Posterior vena cava (tissue), 2 donors: ENCODE measurements at places on chromosomes 5 and 9.

DNA sequence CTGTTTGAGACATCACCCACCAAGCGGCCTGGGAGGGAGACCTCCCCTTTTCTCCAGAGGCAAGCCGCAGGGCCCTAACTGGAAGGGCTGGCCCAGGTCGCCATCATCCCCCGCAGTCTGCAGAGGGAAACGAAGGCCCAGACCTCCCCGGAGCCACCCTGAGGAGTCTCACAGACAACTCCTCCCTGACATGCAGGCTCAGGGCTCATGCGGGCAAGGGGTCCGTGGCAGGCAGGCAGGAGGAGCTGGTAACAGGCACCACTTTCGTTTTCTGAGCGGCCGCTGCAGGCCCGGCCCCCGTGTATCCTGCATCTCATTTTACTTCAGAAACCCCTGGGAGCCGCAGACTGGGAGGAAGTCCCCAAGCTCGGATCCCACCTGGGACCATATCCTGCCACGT is 192.0 kb upstream of the PPP1R26 start:
- peak; percentile 47 for DNase-seq

DNA sequence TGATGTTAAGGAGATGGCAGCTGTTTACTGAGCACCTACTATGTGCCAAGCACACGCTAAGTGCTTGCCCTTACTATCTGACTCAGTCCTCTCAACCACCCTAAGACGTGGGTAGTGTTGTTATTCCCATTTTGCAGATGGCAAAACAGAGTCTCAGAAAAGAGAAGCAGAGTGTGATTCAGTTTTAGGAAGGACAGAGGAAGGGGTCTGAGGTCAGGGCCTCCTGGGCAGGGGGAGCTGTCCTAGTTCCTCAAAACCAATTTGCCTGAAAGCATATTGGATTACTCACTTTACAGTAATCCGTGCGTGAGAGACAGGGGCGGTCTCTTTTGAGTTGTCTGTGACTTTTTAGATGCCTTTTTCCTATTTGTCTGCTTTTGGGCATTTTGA is 23.2 kb downstream of the DNM1 start:
- DNase-seq, result no peak

DNA sequence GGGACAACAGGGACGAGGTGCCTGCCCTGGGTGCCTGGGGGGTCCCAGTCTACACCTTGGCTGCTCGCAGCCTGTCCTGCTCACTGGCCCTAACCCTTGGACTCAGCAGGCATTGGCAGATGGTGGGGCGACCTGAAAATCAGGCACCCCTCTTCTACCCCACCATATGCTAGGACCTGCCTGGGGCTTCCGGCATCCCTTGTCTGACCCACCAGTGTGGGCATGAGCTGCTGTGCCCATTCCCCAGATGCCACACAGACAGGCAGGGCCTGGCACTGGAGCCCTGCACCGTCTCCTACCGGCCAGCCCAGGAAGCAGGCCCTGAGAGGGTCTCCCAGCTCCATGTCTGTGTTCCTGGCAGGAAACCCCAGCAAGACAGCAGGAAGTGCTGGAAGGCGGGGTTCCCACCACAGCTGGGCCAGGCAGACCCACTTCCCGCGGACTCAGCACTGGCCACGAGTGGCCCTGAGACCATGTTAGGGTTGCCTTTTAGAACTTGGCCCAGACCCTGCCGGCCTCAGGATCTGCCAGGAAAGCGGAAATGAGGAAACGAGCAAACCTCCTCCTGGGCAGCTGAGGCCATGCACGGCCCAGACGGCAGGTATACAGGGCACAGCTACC is 3.1 kb downstream of the NINJ1 start:
- peak; percentile 90 for DNase-seq

GRCh38 chr5:25544652-25545249 is 900.0 kb upstream of the CDH10 start:
- DNase-seq, result no peak

- DNase-seq, result no peak
These were observed 42.2 kb downstream of the OSMR start for GRCh38 chr5:38888041-38888440.

GRCh38 chr9:131404581-131404980 is 10.7 kb downstream of the PRRC2B start:
- no peak for DNase-seq

DNA sequence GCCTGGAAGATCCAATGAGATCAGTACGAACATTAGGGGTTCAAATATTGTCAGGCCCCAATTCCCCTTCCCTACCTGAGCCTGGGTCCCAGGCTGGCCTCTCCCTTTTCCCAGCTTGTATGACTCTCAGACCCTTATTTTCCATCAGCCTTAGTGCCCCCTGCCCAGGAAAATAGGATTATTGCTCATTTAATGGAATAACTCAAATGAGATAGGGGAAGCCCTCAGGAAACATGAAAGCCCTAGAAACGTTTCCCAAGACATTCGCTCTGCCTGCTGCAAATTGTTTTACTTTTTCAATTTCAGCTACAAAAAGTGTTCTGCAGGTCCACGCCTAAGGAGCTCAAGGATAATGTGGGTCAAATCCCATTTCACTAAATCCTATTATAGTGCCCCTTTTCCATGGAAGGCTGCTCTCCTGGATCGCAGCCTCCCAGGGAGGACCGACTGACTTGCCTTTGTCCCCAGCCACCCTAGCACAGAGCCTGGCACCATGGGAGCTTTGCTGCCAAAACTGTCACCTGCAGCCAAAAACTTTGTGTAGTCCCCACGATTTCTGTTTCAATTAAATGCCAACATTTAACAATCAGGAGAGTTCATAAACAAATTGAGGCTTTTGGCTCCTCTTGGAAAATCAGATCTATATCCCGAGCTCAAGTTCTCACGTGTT is 46.9 kb downstream of the THOC3 start:
- DNase-seq, result no peak

GRCh38 chr5:108386345-108387061 is 4.6 kb upstream of the FBXL17 start:
- DNase-seq, result no peak

DNA sequence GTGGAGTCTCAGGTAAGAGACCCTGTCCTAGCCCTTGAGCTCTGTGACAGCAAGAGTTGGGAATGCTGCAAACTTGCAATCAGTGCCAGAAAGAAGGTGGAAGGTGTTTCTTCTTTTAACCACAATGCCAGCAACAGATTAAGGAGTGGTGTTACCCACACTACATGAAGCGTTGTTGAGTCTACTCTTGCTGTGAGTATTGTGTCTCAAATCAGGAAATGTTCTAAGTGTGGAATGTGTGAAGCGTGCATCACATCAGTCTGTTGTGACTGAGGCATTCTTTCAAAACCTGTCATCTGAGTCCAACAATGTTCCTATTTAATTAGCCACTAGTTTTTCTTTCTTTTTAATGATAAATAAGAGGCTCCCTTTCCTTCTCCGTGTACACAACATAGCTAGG is 2.9 kb upstream of the LURAP1L start:
- DNase-seq, result no peak

- DNase-seq, result no peak
These were observed 134.7 kb downstream of the CDH6 start for GRCh38 chr5:31328040-31328733.

DNA sequence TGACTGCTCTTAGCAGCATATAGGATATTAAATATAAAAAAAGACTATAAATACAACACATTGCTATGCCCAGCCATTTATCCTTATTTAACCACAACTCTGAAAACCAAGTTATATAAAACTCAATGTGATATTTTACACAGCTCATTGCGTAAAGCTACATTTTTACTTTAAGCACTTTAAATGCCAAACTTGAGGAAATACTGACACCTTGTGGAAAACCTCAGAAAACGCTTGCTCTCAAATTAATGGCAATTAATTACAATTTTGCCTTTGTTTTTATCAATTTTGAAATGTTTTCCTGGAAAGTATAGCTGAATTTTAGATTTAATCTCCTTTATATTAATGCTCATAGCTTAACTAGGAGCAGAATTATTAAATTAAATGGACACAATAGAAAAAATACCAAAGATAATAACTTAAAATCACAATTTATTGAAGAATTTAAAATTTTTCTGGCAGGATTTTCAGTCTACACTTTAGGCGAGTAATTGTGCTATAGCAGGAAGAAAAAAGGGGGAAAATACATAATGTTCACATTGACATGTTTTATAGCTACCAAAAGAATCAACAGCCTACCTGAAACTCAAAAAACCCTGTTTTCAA is 25.2 kb upstream of the PLAC8L1 start:
- DNase-seq, result no peak

GRCh38 chr9:102428305-102428704 is 566.8 kb upstream of the CYLC2 start:
- no peak for DNase-seq

GRCh38 chr9:91197232-91198181 is 164.2 kb downstream of the AUH start:
- peak; percentile 89 for DNase-seq

- DNase-seq, result no peak
These were observed 6.1 kb upstream of the AIF1L start for GRCh38 chr9:131090025-131090787.

GRCh38 chr9:20001058-20001457 is 212.2 kb upstream of the SLC24A2 start:
- no peak for DNase-seq

DNA sequence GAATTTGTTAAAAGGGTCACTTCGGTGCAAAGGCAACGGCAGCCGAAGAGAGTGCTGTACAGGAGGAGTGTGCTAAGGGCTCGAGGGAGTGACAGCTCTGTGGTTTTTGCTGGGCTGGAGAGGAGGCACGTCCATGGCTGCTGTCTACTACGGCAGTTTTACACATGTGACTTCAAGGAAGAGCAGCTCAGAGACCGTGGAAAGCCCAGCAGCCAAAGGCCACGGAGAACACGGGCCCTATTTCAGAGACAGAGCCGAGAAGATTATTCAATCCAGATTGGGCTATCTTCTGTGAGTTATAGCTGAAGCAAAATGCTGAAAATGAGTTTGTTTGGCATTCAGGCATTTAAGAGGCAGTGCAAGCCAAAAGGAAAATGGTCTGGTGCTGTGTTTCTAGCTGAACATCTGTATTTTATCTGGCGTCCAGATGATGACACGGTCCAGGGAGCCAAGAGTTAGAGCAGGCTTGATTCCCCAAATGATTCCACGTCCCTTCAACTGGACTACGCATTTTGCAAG is 96.4 kb downstream of the RFK start:
- peak; percentile 85 for DNase-seq

DNA sequence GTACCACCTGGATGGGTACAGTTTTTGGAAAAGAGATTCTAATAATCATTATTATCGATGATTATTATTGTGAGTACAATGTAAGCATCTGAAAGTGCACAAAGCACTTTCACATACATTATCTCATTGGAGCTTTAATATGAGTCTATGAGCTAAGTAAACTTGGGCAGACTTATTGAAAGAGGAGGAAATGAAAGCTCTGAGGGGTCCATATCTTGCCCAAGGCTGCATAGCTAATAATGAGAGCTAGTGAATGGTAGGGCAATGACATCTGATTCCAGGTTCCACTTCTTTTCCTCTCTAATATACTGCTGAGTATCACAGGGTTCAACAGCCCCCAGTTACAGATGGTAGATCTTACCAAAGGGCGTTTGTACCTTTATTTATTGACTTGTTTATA is 26.1 kb downstream of the TIMD4 start:
- DNase-seq, result no peak

- DNase-seq, result peak; percentile 64
These were observed 75.0 kb upstream of the PPP1R26 start for GRCh38 chr9:135404451-135405144.

DNA sequence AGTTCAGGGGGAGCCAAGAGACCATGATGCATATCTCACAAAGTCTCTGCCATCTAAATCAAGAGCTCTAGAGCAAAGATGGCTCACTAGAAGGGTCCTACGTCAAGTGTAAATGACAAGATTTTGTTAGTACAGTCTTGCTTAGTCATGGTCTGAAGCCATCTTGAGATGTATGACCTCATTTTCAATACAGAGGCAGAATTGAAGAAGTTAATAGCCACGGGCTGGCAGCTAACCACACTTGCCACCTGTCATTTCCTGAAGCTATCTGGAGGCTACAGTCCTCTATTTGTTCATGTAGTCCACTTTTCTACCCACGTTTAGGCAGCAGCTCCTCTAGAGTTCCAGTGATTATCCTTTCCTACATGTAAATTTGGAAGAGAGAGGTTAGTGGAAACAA is 231.7 kb upstream of the CDH12 start:
- DNase-seq, result no peak

DNA sequence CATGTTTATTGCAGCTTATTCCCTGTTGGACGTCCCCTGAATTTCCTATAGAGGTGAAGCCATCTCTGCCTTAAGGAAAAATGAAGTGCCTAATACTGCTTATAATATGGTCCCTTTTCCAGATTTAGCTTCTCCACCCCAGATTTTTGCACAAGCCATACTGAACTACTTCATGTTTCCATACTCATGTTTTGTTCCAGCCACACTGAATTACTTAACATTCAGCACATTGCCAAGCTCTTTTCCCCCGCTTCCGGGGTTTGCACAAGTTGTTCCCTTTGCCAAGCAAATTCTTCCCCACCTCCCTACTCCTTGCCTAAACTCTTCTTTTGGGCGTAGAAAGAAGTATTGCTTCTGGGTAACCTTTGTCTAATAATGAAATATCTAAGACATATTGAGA is 1.7 kb upstream of the CNTRL start:
- no peak for DNase-seq

GRCh38 chr9:126860077-126860756 is at the start of gene ZBTB34:
TSS of gene ZBTB34 (plus strand) at chr9:126860639. CDS start at chr9:126879400, 18,761 bp downstream.
- DNase-seq, result peak; percentile 88

DNA sequence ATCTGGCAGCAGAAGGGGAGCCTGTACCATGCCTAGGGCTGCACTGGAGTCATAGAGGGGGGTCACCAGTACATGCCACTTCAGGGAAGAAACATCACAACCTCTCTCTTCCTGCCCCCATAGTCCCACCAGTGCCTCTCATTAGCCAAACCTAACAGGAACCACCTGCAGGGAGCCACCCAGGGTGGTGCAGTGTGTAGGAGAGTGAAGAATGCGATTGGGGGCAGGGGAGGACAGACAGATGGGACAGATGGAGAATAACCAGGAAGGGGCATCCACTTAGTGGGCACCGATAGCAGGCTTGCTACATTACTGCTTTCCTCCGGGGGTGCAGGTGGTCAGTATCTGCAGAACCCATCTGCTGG is 19.2 kb downstream of the DAPK1 start:
- DNase-seq, result no peak

- no peak for DNase-seq
These were observed 20.5 kb downstream of the ELP1 start for GRCh38 chr9:108913391-108913790.

DNA sequence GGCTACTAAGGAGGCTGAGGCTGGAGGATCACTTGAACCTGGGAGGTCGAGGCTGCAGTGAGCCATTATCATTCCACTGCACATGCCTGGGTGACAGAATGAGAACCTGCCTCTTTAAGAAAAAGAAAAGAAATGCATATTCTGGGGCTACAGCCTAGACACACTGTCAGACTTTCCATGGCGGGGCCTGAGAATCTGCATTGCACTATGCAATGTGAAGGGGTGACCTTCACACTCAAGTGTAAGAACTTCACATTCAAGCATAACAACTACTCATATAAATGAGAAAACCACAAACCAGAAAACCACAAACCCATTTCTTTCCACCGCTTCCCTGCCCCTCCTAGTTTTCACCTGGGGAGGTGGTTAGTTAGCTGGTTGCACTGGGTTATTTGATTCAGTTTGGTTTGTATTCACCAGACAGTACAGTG is 18.0 kb upstream of the FBP2 start:
- DNase-seq, result peak; percentile 38

GRCh38 chr9:15104826-15105420 is 194.7 kb upstream of the FREM1 start:
- DNase-seq, result no peak
